ENCODE measurements at places on chromosomes 12 and 14.

- no peak for DNase-seq
These were observed 150.8 kb downstream of the PRKCH start for GRCh38 chr14:61472011-61472672.

- DNase-seq = no peak
These were observed 249.7 kb upstream of the BTG1 start for GRCh38 chr12:92395322-92395721.

DNA sequence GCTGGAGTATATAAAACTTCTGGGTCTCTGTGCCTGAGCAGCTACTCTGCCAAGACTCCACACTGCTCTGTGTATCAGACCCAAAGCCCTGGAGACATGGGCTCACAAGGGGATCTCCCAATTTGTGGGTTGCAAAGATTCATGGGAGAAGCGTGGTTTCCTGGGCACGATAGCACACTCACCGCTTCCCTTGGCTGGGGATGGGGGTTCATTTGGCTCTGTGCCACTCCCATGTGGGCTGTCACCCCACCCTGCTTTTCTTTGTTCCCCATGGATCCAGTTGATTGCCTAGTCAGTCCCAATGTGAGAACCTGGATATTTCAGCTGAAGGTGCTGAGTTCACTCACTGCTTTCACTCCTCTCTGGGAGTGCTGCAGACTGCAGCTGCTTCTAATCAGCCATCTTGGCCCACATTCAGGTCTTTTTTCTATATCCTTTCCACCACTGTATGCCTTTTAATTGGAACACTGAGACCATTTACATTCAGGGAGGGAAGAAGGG, 40.0 kb upstream of the PCNX4 start:
- no peak for DNase-seq

- DNase-seq = no peak
These were observed 10.7 kb upstream of the NEUROD4 start for GRCh38 chr12:55008944-55009585.

- DNase-seq = no peak
These were observed 343.2 kb downstream of the PDZRN4 start for GRCh38 chr12:41531147-41531829.

DNA sequence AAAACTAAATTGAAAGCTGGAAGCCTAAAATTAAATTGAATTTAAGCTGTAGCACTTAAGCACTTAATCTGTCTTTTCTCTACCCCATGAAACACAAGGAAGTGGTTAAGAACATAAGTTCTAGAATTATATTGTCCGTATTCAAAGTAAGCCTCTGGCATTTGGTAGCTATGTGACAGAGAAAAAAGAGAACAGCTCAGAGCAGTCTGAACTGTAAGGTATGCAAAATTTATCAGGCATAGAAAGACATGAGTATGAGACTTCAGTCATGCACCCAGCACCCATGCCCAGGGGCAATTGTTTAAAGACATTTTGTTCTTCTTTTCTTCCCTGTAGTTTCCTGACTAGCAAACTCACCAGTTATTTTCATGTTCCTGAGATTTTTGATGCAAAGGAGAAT, 116.7 kb downstream of the KCNMB4 start:
- no peak for DNase-seq

DNA sequence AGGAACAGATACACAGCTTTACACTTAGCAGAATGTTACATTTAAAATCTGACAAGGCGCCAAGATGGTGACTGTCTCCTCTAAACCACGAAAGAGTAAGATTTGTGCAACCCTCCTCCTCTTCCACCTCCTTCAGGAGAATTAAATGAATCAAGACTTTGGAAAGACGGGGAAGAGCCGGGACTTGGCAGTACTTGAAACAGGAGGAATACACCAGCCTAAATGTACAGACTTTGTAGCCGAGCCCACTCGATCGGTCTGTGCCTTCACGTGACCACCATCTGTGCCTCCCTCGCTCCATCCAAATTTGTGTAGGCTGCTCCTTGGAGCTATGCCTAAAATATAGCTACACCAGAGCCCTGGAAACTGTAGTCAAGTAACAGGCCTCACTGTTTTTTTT, 38.3 kb downstream of the SSPN start:
- DNase-seq = no peak

DNA sequence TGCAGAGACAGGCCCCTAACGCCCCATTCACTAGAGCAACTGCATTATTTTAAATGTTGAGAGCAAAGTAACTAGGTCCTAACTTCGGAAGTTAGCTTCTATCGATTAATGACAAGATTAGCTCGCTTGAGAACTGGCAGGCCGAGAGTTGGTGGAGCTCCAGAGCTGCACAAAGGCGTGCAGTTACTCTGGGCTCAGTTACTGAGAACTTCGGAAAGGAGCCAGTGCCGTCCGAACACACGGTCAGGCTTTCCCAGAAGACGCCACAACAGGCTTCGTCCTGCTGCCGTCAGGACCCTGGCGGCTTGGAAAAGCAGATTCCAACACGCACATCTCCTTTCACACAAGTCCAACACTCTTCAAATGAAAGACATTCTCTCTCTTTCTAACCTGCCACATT, 45.4 kb upstream of the TESC start:
- DNase-seq = no peak

GRCh38 chr12:66984962-66985361, 284.2 kb upstream of the CAND1 start:
- no peak for DNase-seq

DNA sequence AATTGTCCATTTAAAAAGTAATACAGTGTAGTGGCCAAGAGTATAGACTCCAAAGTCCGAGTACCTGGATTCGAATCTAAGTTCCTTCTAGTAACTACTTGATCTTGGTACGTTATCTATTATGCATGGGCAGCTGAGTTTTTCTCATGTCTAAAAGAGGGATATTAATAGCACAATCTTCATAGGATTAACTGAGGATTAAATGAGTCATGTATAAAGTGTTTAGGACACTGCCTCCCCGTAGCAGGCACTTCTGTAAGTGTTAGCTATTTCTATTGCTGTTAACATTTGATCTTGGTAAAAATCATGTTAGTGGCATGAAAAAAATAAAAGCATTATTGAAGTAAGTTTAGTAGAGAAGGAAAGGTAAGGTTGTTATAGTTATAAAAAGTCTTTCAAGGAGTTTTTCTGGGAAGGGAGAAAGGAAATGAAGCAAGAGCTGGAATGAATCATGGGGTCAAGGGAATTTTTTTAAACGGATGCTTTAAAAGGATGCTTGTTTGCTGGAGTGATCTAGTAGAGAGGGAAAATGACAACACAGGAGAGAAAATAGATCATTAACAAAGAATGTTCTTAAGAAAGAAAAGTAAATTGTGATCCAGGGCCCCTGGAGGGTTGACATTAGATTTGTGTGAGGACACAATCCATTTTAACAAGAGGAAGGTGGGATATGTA, 502.2 kb upstream of the USP15 start:
- DNase-seq = no peak

DNA sequence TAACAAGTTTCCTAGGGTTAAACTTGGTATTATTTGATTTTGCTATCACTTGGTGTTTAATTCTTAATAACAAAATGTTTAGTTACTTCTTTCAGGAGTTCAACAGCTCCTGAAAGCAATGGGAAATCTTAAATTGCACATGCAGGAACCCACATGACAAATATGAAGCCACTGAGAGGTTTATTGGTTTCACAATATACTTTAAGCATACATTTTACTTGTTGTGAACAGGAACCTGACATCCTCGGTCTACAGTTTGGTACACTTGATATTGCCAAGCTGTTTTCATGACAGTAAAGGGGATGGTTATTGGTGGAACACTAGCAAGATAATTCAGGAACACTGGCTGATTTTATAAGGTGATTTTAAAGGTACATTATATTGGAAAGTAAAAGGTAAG, 46.2 kb downstream of the SLC38A1 start:
- no peak for DNase-seq

DNA sequence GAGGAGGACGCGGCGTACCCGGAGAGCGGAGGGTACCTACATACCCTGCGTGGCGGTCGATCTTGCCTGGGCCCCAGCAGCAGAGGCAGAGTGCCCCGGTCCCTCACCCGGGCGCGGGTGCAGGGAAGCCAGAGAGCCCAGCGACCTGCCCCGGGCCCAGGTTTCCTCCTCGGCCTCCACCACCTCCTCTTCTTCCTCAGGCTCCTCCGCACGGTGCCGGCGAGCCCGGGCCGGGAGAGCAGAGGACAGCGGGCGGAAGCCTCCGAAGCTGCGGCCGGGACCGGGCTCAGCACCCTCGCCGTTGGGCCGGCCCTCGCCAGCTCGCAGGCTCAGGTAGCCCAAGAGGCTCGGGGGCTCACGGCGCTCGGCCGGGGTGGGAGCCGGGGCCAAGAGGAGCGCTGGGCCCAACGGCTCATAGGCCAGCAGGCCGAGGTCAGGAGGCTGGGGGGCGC, 6.6 kb downstream of the ZNF219 start:
- no peak for DNase-seq
